ENCODE measurements at places on chromosomes 3 and 15.

GRCh38 chr3:4520033-4520816, 27.1 kb downstream of the ITPR1 start:
- no peak for DNase-seq

GRCh38 chr3:117666325-117666724, 956.7 kb downstream of the TUSC7 start:
- no peak for DNase-seq

DNA sequence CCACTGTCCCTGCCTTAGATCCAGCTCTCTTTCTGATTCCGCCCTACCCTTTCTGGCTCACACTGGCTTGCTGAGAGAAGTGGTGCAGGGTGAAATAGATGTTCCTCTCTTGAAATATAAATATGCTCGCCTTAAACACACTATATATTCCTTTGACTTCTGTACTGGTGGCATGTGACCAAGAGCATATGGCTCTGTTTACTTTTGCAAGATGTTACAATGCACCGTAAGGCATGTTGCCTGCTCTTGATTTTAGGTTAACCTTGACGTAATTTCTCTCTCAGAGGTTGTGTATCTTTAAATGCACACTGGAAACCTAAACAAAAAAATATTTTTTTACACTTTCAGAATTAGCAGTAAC, 749 bp downstream of the RSRC1 start:
- no peak for DNase-seq

DNA sequence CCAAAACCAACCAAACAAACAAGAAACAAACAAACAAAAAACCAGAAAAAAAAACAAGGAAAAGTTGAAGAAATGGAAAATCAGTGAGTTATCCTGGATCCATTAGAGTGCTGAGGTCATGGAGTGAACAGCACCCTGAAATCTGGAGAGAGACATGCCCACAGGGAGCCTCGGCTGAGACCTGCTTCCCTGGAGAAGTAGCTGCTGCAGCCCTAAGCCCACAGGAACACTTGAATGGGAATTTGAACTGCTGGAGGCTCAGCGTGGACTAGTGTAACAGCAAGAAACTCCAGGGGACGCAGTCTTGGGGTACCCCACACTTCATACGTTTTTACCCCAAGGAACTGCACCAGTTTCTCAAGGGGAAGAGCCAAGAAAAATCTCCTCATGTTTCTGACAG, 144.1 kb upstream of the UBE3A start:
- DNase-seq: no peak

GRCh38 chr3:97010881-97011657, 196.7 kb downstream of the EPHA6 start:
- no peak for DNase-seq

DNA sequence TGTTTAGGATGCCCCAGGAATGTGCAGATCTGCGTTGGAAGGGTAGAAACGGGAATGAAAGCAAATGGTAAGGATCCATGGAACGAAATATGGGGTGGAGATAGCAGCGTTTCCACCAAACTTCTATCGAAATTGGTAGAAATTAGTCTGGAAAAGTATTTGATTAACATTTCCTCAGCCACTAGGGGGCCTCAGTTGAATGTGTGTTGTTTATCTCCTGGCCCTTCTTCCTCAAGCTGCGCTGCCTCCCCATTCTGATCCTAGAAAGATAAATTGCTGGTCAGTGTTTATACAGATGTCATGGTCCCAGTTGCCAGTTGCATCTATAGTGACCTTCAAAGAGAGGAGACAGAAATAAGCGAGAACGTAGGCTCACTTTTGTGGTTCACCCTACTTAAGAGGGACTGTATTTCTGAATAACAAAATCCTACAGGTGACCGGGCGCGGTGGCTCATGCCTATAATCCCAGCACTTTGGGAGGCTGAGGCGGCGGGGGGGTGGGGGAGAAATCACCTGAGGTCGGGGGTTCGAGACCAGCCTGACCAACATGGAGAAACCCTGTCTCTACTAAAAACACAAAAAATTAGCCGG, 457.1 kb downstream of the SQOR start:
- no peak for DNase-seq

Data from CD4-positive, alpha-beta T cell treated with Interleukin-2 at 100 ng/mL for 4 hours (primary cell).